ENCODE measurements at places on chromosomes 5 and 9. TPM values are rescaled to one million over a fixed set of nuclear protein-coding genes. Genes with fewer than 3 reads are reported as not detected.

The EHMT1 gene
- total RNA-seq = 103 TPM

The TMC1 gene
- 1.5 TPM for total RNA-seq

The SMIM32 gene
- not detected for total RNA-seq

The PCDHGB5 gene
- total RNA-seq = 14.4 TPM

The SHC3 gene
- total RNA-seq = 2.0 TPM

The NPM1 gene
- total RNA-seq = 1,592 TPM

The PCDHGA10 gene
- 4.4 TPM for total RNA-seq

The IL17B gene
- not detected for total RNA-seq

The PCDHGA12 gene
- 9.9 TPM for total RNA-seq

The SEMA5A gene
- 0.04 TPM for total RNA-seq

The GRIN1 gene
- total RNA-seq = not detected

The PCDHB15 gene
- 0.55 TPM for total RNA-seq

The SLC27A6 gene
- total RNA-seq = 0.18 TPM

The TOR2A gene
- 19.3 TPM for total RNA-seq

The NRG2 gene
- total RNA-seq = 0.30 TPM

The SLC9A3 gene
- 0.82 TPM for total RNA-seq

The DIRAS2 gene
- not detected for total RNA-seq

The SPATA31C2 gene
- total RNA-seq = not detected

The SPAG8 gene
- total RNA-seq = 0.69 TPM

The CDC14B gene
- total RNA-seq = 0.74 TPM

The AMACR gene
- 8.7 TPM for total RNA-seq

The TAF9 gene
- total RNA-seq = 67.6 TPM

The OLFML2A gene
- total RNA-seq = 1.1 TPM

The NAIF1 gene
- 9.7 TPM for total RNA-seq

The NMUR2 gene
- not detected for total RNA-seq

The LRRC26 gene
- not detected for total RNA-seq

The LCN9 gene
- not detected for total RNA-seq

The RALGDS gene
- 43.1 TPM for total RNA-seq

The PIP5KL1 gene
- total RNA-seq = 2.9 TPM

The NUTM2G gene
- not detected for total RNA-seq

The FGF18 gene
- total RNA-seq = not detected

The ORM2 gene
- total RNA-seq = not detected

The CYSRT1 gene
- 0.92 TPM for total RNA-seq

The ANKRD18B gene
- 12.2 TPM for total RNA-seq

The NR5A1 gene
- not detected for total RNA-seq

The RASGRF2 gene
- 8.2 TPM for total RNA-seq

The HAPLN1 gene
- not detected for total RNA-seq

The LIX1 gene
- not detected for total RNA-seq

The SV2C gene
- total RNA-seq = 0.07 TPM

The ANGPTL2 gene
- total RNA-seq = 24.5 TPM

The CDK9 gene
- total RNA-seq = 128 TPM

The SHOC1 gene
- not detected for total RNA-seq

The SLC36A2 gene
- total RNA-seq = not detected

Measured in endothelial cell of umbilical vein (primary cell).